CD4-positive, alpha-beta T cell treated with Interleukin-12 subunit alpha and Interleukin-12 subunit beta, for 1 hour (primary cell): ENCODE measurements at places on chromosomes 12 and 14.

- DNase-seq: no peak
These were observed 51.9 kb downstream of the GALNT8 start for GRCh38 chr12:4771960-4772566.

GRCh38 chr14:54722791-54723432 lies 156.0 kb downstream of the SAMD4A start:
- DNase-seq: peak; percentile 23

GRCh38 chr12:89072294-89073026 lies 279.8 kb downstream of the DUSP6 start:
- DNase-seq: no peak

- DNase-seq: no peak
These were observed 244.7 kb downstream of the MSRB3 start for GRCh38 chr12:65522956-65523860.

GRCh38 chr14:77099425-77100167 lies 1.5 kb downstream of the CIPC start:
- DNase-seq: no peak

DNA sequence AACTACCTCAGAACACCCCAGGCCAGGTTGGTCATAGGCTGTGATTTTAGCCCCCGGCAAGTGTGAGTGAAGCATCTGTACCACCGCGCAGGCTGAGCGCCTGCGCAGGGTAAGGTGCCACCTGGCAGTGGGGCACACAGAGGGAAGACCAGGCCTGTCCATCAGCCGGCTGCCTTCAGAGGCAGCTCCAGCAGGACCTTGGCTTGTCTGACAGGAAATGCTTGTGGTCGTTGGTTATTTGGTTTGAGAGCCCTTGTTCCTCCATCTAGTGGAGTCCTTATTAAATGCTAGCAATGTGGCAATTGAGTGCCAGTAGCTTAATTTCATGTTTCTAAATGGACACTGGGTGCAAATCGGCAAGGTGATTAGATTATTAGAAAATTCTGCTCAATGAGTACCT lies 27.5 kb downstream of the SLC25A29 start:
- no peak for DNase-seq

DNA sequence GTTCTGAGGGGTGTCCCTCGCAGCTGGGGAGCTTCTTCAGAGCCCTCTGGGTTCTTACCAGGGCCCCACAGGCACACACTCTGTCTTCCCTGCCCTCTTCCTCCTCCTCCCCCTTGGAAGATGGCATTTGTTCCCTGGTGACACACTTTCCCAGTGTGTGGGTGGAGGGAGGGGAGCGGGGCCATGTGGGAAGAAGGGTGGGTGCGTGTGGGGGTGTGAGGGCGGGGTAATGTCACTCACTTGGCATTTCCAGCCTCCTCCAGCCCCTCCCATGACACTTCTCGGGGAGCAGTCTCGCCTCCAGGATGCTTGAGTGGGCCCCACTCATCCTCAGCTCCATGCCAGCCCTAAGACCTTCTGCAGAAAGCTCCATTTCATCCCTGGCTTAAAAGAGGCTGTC lies 61.3 kb downstream of the ADCK1 start:
- DNase-seq: no peak

DNA sequence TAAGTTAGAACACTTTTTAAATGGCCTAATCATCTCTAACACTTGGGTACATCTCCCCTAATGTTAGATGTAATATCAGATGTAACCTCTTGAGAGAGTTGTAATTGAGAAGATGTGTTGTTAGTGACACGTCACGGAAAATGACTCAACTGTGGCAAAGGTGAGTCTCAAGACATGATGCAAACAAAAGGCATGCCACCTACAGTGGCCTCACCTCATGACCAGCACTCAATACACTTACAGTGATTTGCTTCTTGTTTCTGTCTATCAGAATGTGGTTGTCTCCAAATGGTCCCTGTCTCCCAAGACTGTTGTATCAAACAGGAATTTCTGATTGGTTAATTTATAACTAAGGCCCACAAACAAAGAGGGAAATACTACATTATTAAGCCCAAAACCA lies 91.2 kb downstream of the SLC25A21 start:
- no peak for DNase-seq

GRCh38 chr12:42756841-42757623 lies 167.5 kb upstream of the PRICKLE1 start:
- DNase-seq: no peak

DNA sequence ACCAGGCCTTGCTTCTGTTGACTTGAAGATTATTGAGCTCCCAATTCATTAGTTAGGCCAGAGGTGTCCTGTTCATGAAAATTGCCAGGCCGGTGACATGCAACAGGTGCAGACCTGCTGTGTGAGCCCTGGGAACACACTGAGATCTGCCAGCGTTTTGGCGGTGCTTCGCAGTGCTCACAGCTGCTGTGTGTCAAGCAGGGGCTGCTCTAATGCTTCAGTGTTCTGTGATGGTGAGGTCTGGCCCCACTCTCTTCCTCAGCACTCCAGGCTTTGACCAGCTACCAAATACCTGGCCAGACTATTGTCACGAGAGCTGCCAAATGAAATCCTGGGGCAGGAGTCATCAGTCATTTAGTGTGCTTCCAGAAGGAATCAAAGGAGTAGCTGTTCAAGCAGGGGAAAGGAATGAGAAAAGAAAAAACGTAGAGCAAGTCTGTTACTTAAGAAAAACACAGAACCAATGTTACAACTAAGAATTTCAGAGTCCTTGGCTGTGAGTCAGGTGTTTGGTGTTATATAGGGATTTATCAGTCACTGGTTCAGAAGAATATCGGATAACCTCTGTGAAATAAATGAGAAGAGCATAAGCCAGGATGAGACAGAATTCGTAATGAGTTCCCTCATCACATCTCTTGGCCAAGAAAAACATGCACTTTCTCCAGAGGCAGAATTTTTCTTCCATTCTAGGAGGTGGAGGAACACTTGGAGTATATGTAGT lies 150.8 kb downstream of the FBXL14 start:
- no peak for DNase-seq

GRCh38 chr12:69981881-69982475 lies 157.0 kb downstream of the MYRFL start:
- no peak for DNase-seq

DNA sequence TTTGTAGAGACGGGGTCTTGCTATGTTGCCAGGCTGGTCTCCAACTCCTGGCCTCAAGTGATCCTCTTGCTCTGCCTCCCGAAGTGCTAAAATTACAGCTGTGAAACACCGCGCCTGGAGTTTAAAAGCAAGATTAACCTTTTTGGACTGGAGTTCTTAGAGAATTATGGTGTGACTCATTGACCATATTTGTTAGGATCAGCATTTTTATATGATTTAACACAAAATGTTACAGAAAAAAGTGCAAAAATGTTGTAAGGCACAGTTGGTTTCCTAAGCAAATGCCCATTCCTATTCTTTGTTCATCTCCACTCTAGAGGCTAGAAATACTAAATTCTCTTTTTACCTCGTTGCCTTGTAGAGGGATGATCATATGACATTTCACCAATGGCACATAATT lies 27.6 kb downstream of the SLC35E3 start:
- no peak for DNase-seq
